CD4-positive, alpha-beta T cell treated with Interleukin-10 for 1 hour (primary cell): ENCODE measurements at places on chromosomes 7 and 10.
A peak's percentile ranks its signal among the peaks of the same experiment; 100 is the strongest.

DNA sequence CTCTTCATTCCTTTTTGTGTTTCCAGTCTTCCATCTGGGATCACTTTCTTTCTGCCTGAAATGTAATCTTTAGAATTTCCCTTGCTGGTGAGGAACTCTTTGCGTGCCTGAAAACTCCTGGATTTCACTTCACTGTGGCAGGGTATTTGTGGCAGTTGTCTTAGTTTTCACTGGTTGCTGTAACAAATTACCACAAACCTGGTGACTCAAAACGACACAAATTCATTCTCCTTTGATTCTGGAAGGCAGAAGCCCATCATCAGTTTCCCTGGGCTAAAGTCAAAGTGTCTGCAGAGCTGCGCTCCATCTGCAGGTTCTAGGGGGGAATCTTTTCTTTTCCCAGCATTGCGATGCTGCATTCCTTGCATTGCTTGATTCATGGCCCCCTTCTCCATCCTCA is 109.3 kb downstream of the RBM20 start:
- DNase-seq = no peak

DNA sequence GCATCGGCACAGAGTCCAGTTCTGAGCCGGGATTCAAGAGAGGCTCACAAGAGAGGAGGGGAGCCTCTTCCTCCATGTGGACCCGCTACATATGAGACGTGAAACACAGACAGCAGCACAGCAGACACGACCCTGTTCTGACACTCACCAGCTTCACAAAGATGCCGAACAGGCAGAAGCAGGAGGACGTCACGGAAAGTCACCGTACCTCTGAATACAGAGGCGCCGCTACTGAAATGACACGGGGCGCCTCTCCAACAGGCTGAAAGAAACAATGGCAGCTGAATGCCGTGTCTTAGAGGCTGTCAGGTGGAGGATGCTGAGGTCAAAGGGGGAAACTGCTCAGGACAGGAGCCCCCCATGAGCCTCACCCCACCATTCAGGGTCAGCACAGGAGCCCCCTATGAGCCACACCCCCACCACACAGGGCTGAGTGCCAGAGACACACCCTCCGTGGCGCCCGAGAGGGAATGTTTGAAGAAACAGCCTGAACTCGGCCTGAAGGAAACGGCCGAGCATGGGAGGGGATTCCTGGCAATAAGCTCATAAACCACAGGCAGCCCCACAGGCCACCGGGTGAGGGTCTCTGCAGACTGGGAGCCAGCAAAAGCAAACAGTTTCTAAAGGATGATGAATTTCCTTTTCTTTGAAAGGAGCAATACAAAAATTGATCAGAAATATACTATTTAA is 510.3 kb downstream of the PTPRN2 start:
- no peak for DNase-seq

DNA sequence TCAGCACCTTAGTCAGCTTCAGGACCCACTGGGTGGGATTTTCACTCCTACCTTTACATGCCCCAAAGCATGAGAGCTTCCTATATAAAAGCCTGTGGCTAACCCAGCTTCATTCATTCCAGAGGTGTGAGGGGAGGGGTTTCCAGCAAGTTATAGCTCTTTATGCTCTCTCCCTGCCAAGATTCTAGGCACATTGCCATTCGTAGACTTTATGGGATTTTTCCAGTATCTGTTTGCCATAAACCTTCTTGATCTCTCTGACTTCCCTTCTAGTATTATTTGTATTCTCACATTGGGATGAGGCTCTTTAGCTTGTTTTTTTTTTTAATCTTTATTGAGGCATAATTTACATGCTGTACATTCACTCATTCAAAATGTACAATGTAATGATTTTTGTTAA is 67.5 kb downstream of the POU6F2 start:
- no peak for DNase-seq

DNA sequence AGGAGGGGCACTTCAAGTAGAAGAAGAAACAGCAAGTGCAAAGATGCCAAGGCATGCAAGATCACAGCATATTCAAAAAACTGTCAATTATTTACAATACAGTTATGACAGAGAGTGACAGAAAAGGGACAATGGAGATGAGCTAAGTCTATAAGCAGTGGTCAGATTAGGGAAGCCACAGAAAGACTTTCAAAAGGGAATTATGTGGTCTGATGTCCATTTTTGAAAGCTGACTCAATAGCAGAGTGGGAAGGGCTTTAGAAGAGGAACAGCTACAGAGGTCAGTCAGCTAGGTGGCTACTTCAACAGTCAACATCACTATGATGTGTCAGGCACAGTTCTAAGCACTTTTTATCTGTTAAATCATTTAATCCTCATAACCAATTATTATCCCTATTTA is 45.2 kb upstream of the SPOCK2 start:
- DNase-seq = no peak

GRCh38 chr7:128209229-128210035 is 31.6 kb upstream of the LEP start:
- peak; percentile 74 for DNase-seq

GRCh38 chr10:106082865-106083264 is 1081.6 kb downstream of the SORCS1 start:
- DNase-seq = no peak

DNA sequence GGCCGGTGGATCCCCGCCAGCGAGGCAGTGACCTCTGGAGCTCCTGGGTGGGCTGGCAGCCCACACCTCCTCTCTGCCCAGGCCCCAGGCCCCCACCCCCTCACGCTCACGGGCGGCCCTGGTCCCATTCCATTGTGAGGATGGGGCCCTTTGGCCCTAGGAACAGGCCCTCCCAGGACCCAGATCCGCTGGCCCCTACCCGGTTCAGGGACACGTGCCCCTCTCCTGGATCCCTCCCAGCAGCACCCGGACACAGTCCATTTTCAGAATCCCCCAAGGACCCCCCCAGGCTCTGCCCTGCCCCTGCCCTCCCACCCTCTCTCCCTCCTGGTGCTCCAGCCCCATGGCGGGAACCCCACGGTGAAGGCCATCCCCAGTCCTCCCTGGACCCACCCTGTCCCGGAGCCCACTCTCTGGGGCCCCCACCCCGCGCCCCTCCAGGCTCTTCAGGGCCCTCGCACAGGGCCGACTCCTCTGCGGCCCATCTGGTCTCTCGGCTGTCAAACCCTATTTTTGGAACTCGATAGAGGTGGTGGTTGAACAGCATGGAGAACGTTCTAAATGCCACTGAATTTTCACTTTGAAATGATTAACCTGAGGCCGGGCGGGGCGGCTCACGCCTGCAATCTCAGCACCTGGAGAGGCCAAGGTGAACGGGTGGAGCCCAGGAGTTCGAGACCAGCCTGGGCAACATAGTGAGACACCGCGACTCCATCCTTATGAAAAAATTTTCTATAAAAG is 8.1 kb downstream of the ADAP1 start:
- no peak for DNase-seq

- no peak for DNase-seq
Measured at GRCh38 chr10:125980521-125981035, 84.2 kb downstream of the FANK1 start.

GRCh38 chr10:84946904-84947303 is 618.5 kb downstream of the CCSER2 start:
- DNase-seq = no peak

GRCh38 chr7:30660331-30661255 is 21.7 kb downstream of the CRHR2 start:
- DNase-seq = no peak

DNA sequence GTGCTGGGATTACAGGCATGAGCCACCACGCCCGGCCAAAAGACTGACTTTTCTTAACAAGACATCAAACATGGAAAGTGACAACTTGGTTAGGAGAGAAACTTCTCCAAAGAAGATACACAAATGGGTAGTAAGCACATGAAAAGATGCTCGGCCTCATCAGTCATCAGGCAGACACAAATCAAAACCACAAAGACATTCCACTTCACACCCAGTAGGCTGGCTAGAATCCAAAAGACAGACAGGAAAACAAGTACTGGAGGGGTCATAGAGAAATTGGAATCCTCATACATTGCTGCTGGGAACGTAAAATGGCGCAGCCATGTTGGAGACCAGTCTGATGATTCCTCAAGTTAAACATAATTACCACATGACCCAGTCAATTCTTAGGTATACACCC is 16.4 kb downstream of the SEPHS1 start:
- DNase-seq = no peak

GRCh38 chr7:45710271-45711160 is 136.3 kb downstream of the ADCY1 start:
- no peak for DNase-seq

DNA sequence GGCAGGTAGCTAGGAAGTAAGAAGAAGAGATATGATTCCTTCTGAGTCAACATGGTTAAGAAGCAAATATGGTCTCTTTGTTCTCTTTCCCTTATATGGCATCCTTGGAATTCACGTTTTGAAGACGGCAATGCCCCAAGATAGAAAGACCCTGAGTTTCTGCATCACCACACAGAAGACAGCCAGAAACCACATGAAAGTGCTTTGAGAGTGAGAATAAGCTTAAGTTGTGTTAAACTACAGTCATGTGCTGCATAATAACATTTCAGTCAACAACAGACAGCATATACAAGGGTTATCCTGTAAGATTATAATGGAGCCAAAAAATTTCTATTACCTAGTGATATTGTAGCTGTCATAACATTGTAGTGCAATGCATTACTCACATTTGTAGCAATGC is 89.9 kb upstream of the STEAP1 start:
- no peak for DNase-seq

DNA sequence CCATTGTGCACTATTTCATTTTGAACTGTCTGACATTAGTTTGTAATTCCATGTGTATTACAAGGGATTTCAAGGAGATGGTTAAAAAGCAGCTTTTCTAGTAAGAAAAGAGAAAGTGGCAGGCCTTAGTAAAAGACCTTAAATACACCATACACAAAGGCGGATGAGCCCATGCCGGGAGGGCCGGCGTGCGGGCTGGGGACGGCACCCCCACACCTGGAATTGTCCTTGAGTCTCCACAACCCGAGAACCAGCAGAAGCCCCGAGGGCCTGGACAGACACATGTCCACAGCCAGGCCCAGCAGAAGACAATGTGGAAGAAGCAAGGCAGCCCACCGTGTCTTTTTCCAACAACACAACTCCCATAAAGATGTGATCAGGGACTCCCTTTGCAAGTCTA is 123.7 kb upstream of the TCERG1L start:
- no peak for DNase-seq

DNA sequence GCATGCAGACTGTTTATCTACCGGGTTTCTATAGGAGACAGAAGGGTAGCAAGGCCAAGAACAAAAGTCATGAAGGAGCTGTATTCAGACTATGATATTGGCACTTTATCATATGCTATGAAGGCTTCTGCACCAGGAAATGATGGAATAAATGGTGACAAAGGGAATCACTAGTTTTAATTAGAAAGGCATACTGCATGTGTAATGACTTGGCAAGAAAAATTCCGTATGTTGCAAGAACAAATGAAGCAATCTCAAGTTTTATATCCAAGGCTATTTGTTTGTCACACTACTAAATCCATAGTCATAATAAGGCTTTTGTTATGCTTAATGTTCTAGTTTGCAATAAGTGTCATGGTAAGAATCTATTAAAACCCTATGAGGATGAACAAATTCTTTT is 230.9 kb downstream of the ZEB1 start:
- no peak for DNase-seq

- DNase-seq = no peak
Measured at GRCh38 chr7:138238734-138239659, 162.7 kb downstream of the AKR1D1 start.

DNA sequence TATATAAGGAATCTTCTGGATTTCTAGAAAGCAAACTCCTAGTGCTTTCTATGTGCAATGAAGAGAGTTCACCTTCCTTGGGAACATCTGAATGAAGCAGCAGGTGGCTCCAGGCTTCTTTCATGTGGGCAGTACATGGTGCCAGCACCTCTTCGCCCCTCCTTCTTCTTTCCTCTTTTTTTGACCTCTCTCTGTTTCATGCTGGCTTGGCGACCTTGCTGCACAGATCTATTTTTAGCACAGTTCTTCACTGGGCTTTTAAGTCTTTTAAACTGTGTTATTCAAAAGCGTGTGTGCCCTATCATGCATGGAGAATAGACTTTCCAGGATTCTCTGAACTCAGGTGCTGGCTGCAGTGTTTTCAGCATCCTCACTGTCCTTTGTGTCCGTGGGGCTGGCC is 400.3 kb upstream of the PRKCQ start:
- DNase-seq = no peak

DNA sequence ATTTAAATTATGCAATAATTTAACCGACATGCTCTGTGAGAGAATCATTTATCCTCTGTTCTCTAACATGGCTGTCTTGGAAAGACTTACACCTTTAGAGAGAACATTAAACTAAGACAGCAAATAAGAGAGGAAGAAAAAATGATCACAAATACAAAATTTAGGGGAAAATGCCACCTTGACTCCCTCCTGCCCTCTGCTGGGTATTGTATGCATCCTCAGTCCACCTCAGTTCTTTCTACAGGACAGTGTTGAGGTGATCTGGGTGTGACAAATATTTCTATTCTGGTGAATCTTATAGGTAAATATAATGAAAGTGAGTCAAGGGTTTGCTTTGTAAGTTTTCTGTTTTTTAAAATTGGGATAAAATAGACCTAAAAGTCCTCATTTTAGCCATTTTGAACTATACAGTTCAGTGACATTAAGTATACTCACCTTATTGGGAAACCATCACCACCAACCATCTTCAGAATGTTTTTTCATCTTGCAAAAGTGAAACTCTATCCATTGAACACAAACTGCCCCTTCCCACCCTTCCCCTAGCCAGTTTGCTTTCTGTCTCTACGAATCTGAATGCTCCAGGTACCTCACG is 61.5 kb upstream of the ELMO1 start:
- peak; percentile 35 for DNase-seq

- no peak for DNase-seq
Measured at GRCh38 chr7:102197599-102197998, 89.1 kb upstream of the SH2B2 start.

GRCh38 chr10:87550741-87551140 is 46.0 kb downstream of the MINPP1 start:
- DNase-seq = no peak

GRCh38 chr7:111259991-111260390 is 169.1 kb downstream of the LRRN3 start:
- no peak for DNase-seq

- no peak for DNase-seq
Measured at GRCh38 chr7:123639631-123640030, 16.0 kb upstream of the LMOD2 start.

GRCh38 chr10:12510984-12511383 is 161.6 kb downstream of the CAMK1D start:
- no peak for DNase-seq

DNA sequence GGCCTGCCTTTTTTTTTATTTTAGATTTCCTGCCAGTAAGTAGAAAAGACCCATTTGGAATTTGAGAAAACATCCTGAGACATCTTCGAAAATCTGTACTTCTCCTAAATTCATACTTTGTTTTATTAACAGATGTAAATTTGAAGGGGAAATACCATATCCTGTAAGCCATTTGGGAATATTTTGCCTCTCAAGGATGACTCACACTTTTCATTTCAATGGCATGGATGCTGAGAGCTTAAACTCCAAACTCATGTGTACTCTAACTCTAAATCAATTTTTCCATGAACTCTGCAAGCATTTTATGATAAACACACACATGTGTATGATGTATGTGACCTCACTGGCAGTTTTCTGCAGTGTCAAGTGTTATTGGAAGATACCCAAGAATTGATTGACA is 89.0 kb downstream of the SEMA3A start:
- no peak for DNase-seq

- no peak for DNase-seq
Measured at GRCh38 chr7:86479144-86479543, 164.6 kb upstream of the GRM3 start.
